Stimulated activated CD4-positive, alpha-beta T cell treated with anti-CD3 and anti-CD28 coated beads, TNF-alpha, amount 100 ng/mL, for 1 hour (primary cell): ENCODE measurements at places on chromosomes 4 and X.

GRCh38 chr4:110898290-110898689 is 275.4 kb upstream of the PITX2 start:
- DNase-seq = no peak

DNA sequence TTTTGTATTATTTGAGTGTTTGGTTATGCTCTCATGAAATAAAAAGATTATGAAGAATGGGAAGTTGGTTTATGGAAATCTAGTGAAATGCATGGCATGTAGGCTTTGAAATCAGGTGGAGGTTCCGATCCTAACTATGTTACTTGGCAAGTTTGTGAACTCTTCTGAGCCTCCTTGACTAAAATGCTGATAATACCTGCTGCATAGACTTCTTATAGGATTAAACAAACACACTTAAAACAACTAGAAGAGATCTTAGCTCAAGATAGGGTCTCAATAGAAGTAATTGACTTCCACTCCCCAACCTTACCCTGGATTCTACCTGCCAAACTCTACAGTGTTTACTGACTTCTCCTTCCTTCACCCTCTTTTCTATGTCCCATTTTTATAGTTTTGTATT is 22.2 kb upstream of the TLR2 start:
- no peak for DNase-seq

- DNase-seq = no peak
These were observed 19.2 kb upstream of the XG start for GRCh38 chrX:2732649-2733048.

DNA sequence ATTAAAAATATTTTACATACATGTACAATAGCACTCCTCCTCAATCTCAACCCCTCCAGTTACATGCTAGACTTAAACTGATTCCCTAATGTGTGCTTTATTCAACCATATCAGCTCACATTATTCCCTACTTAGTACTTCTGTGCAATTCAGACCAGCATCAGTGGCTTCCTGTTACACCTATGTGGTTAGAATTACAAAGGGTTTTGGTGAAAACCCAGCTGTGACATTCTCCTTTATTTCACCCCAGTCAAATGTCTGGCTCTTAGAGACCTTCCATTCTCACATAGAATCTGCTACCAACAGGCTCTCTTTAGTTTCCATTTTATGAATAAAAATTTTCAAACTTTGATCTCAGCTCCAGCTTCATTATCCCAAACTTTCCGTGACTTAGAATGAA is 85.2 kb upstream of the SLC7A11 start:
- no peak for DNase-seq

- no peak for DNase-seq
These were observed 234.0 kb upstream of the SLIT2 start for GRCh38 chr4:20017777-20018115.

GRCh38 chr4:90958256-90958895 is 831.2 kb downstream of the CCSER1 start:
- DNase-seq = no peak

GRCh38 chr4:85953651-85954018 is 406.2 kb downstream of the MAPK10 start:
- DNase-seq = no peak

DNA sequence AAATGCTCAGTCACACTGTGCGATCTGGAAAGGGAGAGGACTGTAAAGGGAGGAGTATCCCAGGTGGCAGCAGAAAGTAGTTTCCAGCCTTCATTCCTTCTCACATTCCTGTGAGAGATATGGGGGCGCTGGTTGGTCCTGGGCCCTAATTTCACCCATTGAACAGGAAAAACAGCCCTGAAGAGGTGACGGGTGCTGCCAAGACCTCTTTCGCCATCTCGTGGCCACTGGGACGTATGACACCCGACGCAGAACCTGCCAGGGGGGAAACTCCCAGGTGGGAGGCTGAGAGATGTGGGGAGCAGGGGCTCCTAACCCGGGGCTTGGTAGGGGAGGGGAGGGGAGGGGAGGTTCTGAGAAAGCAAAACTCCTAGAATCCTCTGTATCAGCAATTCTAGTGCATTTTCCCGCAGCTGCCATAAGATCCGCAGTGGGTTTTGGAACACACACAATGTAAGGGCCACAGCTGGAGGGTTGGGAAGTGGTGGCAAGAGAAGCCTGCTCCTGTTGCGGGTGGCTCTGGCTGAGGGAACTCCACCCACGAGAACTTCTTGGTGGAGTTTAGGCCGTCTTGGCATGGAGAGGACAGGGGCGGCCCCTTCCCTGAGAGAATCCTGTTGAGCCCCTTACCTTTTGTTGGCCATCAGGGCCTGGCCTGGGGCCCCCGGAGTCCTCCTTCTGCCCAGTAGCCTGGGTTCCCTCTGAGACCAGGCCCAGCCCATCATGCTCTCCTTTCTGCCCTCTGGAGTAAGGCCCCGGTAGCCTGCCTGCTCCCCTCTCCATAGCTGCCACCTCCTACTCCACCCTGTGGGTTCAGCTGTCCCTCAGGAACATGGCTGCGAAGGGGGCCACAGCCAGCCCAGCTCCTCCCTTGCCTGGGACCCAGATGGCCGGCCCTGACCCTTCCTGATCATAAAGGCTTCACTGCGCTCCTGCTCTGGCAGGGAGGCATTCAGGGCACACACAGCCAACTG is 134.1 kb downstream of the OR13H1 start:
- DNase-seq = no peak

DNA sequence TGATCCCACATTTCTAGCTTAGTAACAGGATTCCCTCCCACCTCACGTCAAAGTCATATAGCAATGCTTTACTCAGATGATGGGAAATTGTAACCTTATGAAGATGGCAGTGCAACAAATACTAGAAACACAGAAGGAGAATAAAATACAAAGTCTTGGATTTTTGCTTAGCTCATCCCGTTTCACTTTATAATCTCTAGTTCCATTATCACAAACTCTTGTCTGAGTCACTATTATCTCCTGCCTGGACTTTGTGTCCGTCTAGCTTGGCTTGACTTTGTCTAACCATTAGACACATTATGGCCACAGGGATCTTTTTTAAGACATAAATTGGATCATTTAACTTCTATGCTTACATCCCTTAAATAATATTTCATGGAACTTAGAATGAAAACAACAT is 127.1 kb upstream of the GABRG1 start:
- DNase-seq = no peak

DNA sequence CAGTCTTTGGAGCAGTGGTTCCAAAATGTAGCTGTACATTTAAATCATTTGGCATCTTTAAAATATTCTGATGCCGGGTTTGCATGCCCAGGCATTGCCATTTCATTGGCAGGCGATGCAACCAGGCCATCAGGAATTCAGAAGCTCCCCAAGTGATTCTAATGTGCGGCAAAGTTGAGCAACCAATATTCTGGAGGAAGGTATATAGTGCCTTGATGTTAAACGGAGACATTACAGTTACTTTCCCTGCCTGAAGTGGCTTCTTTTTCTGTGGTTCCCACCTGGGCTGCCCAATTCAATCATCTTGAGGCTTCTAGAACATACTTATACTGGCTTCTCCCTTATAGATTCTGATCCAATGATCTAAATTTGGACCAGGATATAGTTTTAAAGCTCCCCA is 68.7 kb upstream of the PGM2 start:
- no peak for DNase-seq

DNA sequence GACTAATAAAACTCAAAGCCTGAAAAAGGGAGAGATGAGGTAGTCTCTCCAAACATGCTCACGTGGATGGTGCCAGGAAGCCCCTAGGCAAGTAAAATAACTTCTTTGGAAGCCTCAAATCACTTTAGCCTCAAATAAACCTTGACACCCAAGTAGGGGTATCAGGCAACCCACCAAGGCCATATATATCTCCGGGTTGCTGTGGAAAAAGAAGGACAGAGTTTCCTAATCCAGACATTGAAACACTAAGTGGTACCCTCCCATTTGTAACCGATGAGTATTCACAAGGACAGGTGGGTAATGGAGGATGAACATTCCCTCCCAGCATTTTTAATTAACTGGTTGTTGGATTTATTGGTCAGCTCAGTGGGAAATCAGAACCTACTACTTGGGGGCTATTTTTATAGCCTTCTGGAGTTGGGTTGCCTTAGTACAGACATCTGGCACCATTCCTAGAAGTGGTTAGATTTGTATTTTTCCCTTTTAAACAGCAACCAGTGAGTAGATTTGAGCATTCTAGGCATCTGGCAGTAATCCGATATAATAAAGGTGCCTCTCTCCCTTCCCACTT is 87.7 kb downstream of the GPC3 start:
- DNase-seq = no peak

DNA sequence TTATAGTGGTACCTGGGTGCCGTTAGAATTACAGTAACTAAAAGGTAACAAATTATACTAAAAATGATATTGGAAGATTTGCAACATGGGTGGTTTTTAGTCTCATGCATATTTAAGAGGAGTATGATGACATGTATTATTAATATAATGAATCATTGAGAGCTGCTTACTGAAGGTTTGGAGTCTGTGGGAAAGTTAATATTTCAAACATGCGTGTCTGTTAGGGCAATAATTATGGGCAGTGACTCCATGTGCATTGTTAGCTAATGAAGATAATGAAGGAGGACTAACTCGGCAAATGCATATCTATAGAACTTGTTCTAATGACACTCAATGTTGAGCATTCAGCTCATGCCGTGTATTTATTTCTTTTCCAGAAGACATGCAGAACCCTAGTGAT is 47.1 kb downstream of the MTHFD2L start:
- DNase-seq = no peak
